Inflammatory macrophage (primary cell): ENCODE measurements at places on chromosomes 4 and X.

DNA sequence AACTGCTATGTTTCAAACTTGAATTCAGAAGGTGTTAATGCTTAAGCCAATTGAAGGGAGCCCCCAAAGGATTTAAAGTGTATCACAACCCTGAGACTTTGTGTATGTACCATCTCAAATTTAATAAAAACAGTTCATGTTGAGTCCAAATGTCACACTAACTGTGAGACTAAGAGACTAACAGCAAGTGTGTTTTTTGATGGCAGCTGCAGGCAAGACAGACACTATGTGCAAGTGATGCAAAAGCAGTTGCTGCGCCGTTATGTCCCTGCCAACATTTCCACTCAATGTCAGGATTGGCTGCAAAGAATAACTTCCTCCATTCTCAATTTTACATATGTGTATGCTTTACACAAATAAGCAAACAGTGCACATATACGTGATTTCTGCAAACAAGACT lies 594.6 kb downstream of the IL15 start:
- no peak for DNase-seq

DNA sequence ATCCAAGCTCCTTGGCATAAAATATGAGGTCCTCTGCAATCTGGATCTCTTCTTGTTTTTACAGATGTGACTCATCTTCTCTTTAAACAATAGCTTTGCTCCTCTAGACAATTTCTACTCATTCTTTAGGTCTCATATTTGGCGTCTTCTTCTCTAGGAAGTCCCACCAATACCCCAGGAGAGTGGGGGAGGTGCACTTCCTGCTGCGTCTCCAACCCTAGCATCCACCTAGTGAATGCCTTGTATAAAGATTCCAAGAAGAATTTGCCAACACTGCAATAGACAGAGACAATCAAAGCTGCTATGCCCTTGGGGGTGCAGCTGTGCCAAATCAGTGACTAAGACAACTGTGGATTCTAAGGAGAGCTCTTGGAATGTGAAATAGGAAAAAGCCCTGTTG lies 45.7 kb upstream of the SLC10A7 start:
- DNase-seq: no peak

DNA sequence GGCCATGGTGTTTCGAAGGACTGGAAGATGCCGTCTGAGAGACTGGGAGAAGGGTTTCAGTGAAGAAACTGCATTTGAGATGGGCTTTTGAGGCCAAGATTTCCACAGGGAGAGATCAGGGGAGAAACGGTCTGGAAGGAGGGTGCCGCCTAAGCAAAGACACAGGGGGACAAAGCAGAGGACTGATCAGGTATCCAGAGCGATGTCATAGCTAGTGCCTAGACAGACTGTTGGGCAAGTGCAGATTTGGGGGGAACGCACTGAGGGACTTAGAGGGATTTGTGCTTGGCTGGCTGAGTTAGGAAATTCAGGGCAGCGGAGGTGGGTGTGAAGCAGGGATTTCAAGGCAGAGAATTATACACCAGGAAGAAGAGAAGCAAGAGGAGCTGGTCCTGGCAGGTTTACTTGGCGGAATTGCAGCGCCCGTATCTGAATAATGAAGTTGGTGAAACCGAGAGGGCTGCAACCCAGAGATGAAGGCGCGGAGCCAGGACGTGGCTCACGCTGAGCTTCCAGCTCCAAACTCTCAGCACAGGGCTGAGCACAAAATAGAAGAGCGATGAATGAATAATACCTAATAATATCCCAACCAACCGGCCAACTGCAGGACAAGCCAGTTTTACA lies 106.9 kb downstream of the MAML3 start:
- no peak for DNase-seq

- DNase-seq: no peak
Measured at GRCh38 chrX:46707274-46707965, 51.5 kb downstream of the SLC9A7 start.

GRCh38 chrX:1536712-1537030 lies 314 bp downstream of the P2RY8 start:
- DNase-seq: no peak
